Naive thymus-derived CD4-positive, alpha-beta T cell (primary cell): ENCODE measurements at places on chromosomes 6 and 20. TPM values are rescaled to one million over a fixed set of nuclear protein-coding genes. Genes with fewer than 3 reads are reported as not detected.

DNA sequence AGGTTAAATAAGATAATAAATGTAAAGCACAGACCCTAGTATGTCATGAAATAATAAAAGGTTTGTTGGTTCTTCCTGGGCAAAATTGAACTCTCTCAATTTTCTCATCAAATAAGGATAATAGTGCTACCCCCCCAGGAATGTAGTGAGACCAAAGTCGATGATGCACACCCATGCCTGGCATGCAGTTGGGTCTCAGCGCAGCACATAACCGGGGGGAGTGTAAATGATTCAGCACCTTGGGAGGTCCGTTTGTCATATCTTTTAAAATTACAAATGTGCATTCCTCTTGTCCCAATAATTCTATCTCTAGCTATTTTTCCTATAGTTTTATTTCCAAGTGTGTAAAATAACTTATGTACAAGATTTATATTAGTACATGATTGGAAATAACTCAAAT is 31.3 kb upstream of the CCDC167 start:
- no peak for DNase-seq

DNA sequence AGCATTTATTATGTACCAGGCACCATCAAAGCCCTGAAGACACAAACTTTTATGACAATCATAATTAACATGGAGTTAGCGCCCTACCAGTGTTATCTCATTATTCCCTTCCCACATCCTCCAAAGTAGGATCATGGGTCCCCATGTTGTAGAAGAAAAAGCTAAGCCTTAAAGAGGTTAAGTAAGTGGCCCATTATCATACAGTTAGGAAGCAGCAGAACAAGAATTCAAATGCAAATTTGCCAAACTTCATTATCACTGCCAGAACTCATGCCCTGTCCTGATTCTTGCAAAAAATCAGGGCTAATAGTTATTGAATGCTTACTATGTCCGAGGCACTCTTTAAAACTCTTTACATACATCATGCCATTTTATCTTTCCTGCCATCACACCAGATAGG is 310.6 kb downstream of the ZNF217 start:
- DNase-seq = no peak

- DNase-seq = no peak
Measured at GRCh38 chr20:38278131-38278530, 17.6 kb upstream of the KIAA1755 start.

EDN3 gene
- 0.13 TPM for total RNA-seq

SLC17A2 gene
- not detected for total RNA-seq

CDC40 gene
- 40.6 TPM for total RNA-seq

CDH22 gene
- not detected for total RNA-seq
